ENCODE measurements at places on chromosomes 5 and 9.

- DNase-seq = no peak
Measured at GRCh38 chr5:65910711-65911110, 15.7 kb upstream of the ERBIN start.

- DNase-seq = no peak
Measured at GRCh38 chr5:15728811-15729210, 228.8 kb downstream of the FBXL7 start.

DNA sequence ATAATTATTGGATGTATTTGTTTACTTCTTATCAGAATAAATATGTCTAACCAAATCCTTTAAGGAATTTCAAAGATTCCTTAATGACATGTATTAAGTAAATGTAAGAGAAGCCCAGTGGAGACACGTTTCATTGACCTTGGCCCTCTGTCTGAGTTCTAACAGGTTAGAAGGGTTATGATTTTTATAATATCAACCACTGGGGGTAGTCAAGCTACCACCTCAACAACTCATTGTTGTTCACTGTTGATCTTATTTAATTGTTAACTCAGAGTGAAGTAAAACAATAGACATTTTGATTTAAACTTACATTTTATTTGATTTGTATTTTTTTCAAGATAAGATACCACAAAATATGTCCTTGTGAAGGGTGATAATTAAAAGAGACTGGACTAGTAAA, 499.2 kb upstream of the COX7C start:
- DNase-seq = no peak

DNA sequence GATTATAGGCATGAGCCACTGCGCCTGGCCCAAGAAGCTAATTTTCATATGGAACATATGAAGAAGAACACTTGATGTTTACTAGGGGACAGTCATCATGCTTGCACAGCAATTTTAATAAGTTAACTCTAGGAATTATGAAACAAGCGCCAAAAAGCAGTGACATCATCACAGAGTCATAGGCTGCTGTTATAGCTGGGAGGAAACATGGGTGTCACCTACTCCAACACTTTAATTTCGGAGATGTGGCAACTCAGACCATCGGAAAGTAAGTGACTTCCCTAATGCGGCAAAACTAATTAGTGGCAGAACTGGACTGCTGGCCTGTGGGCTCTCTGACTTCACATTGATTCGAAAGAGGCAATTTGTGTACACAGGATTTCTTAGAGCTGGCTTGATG, 38.1 kb upstream of the EQTN start:
- no peak for DNase-seq

DNA sequence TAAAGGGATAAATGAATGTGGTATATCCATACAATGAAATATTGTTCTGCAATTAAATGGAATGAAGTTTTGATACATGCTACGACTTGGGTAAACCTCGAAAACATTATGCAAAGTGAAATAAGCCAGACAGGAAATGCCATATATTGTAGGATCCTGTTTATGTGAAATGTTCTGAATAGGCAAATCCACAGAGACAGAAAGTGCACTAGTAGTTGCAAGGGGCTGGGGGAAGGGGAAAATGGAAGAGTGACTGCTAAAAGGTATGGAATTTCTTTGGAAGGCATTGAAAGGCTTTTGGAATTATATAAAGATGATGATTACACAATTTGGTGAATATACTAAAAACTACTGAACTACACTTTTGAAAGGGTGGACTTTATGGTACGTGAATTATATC, 97.0 kb downstream of the FOXD1 start:
- peak; percentile 54 for DNase-seq

DNA sequence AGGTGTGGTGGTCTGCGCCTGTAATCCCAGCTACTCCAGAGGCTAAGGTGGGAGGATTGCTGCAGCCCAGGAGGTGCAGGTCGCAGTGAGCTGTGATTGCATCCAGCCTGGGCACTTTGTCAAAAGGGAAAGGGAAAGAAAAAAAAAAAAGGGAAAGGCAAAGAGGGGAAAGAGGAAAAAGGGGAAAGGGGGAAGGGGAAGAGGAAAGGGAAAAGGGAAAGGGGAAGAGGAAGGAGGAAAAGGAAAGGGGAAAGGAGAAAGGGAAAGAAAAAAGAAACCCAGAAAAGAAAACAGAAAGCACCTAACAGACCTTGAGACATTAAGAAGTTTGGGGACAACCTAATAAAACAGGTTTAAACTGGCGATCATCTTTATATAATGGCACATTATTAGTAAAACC, 40.0 kb downstream of the IDNK start:
- DNase-seq = no peak

DNA sequence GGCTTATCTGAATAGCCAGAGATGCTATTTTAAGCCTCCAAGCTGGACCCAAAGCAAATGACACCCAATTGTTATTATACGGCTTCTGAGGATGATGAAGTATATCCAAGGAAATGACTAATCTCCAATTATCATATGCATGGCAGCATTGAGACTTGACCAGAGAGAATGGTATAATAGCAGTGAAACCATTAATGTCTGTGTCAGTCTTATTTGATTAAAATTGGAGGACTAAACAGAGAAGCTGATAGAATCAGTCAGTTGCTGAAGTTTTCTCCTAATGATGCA, 200.5 kb downstream of the EFNA5 start:
- DNase-seq = peak; percentile 39

DNA sequence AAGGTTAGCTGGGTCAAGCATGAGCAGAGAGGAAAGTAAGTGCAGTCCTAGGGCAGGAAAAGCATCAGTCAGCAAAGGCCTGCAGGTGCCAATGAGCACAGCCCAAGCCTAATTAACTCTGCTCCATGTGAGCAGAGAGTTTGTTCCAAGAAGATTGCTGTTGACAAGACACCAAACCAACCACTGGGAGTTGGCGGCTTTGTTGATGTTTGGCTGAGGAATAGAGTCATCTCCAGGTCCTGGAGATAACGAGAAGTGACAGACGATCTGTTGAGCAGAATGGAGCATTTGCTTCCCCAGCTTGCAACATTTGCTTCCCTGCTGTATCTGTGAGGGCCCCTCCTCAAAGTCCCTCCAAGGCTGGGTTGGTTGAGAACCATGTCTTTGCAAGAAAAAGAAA, 68.2 kb downstream of the FAM114A2 start:
- DNase-seq = no peak

- DNase-seq = no peak
Measured at GRCh38 chr9:5900622-5901021, 9.9 kb downstream of the MLANA start.
